ENCODE measurements at places on chromosomes 16 and 17. TPM values are rescaled to one million over a fixed set of nuclear protein-coding genes. Genes with fewer than 3 reads are reported as not detected.

Gene MEOX1
- total RNA-seq, result 0.07 TPM

Gene FBXO39
- 0.07 TPM for total RNA-seq

Gene SPATA22
- total RNA-seq, result 0.13 TPM

Gene GINS3
- total RNA-seq, result 2.0 TPM

Gene OR4D1
- total RNA-seq, result not detected

Gene EPN3
- total RNA-seq, result not detected

Gene HSF5
- not detected for total RNA-seq

Gene METRNL
- 136 TPM for total RNA-seq

Gene HS3ST6
- total RNA-seq, result not detected

Gene KRT16
- total RNA-seq, result 1.3 TPM

Gene GOSR1
- 33.6 TPM for total RNA-seq

Gene CFAP119
- total RNA-seq, result 0.91 TPM

Gene ERCC4
- total RNA-seq, result 9.6 TPM

Gene TOX3
- not detected for total RNA-seq

Gene RGS9
- 1.1 TPM for total RNA-seq

Gene PLD6
- total RNA-seq, result 2.4 TPM

Gene SLC7A6
- total RNA-seq, result 24.1 TPM

Gene SPATA32
- total RNA-seq, result not detected

Gene RPL13
- 2,282 TPM for total RNA-seq

Gene XAF1
- total RNA-seq, result 37.0 TPM

Gene DHRS11
- 4.9 TPM for total RNA-seq

Gene ABCA3
- 13.0 TPM for total RNA-seq

Gene CRLF3
- total RNA-seq, result 17.1 TPM

Gene HOXB3
- 11.1 TPM for total RNA-seq

Gene KRTAP4-6
- total RNA-seq, result not detected

Gene C17orf67
- 0.91 TPM for total RNA-seq

Gene SYNGR3
- 4.0 TPM for total RNA-seq

Gene SLC5A10
- total RNA-seq, result not detected

Gene YBX2
- total RNA-seq, result 0.07 TPM

Gene OTOP3
- total RNA-seq, result not detected

Gene CD300H
- not detected for total RNA-seq

Gene TEKT1
- total RNA-seq, result not detected

Gene HMOX2
- 46.5 TPM for total RNA-seq

Gene NAA60
- total RNA-seq, result 16.6 TPM

Gene EVPLL
- total RNA-seq, result not detected
